Cardiac ventricle fibroblast (primary cell): ENCODE measurements at places on chromosomes 1 and 21. TPM values are rescaled to one million over a fixed set of nuclear protein-coding genes. Genes with fewer than 3 reads are reported as not detected.

FMO5 gene
- total RNA-seq, result 0.93 and 1.8 TPM in 2 replicates

C1orf53 gene
- total RNA-seq, result 5.1 and 15.4 TPM in 2 replicates

ASAP3 gene
- total RNA-seq, result 51.4 and 52.9 TPM in 2 replicates

POTED gene
- not detected in 2 replicates for total RNA-seq

NEK7 gene
- total RNA-seq, result 43.4 and 62.4 TPM in 2 replicates
